ENCODE measurements at places on chromosomes 12 and 14.

- no peak for DNase-seq
These were observed 210.6 kb upstream of the NOVA1 start for GRCh38 chr14:26808407-26808806.

- DNase-seq = no peak
These were observed 25.6 kb downstream of the ZFP36L1 start for GRCh38 chr14:68767248-68767645.

GRCh38 chr12:52691076-52691840 lies 11.1 kb upstream of the KRT1 start:
- DNase-seq = no peak

GRCh38 chr14:58428118-58428683 lies 682 bp downstream of the KIAA0586 start:
- DNase-seq = no peak

- DNase-seq = no peak
These were observed 37.9 kb downstream of the PTPN21 start for GRCh38 chr14:88516861-88517357.

DNA sequence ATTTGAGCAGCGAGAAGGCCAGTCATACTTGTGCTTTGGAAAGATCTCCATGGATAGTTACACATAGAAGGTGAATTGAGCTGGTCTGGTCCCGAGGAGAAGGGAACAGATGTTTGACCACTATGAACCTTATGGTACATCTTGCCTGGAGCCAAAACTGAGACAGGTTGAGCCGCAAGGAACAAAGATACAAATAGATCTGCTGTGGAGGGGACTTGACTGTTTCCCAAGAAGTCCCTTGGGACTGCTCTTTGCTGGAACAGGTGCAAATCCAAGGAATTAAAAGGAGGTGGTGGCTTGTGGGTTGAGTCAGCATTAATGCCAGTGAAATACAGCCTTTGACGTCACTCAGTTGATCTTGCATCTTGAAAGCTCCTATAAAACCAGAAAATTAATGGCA lies 68.8 kb upstream of the PRIMA1 start:
- no peak for DNase-seq

- no peak for DNase-seq
These were observed 501 bp upstream of the HSP90B1 start for GRCh38 chr12:103929784-103930033.

DNA sequence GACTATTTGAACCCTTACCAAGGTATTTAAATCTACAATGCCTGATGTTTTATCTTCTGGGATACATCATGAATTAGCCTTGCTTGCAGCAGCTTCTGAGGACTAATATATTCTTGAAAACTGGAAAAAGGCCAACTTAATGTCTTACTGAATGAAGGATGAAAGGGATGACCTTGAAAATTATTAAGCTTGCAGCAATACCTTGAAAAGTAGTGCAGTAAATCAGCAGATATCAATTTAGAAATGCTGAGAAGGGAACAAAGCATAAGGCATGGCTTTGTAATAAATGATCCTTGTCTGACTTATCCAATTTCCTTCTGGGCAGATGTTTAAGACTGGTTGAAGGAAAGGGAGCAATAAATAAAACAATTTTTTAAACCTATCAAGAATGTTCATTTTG lies 37.3 kb upstream of the FERMT2 start:
- DNase-seq = no peak

GRCh38 chr12:41566703-41567102 lies 378.6 kb downstream of the PDZRN4 start:
- DNase-seq = no peak

- DNase-seq = no peak
These were observed 419.8 kb downstream of the RGS6 start for GRCh38 chr14:72352012-72352411.

DNA sequence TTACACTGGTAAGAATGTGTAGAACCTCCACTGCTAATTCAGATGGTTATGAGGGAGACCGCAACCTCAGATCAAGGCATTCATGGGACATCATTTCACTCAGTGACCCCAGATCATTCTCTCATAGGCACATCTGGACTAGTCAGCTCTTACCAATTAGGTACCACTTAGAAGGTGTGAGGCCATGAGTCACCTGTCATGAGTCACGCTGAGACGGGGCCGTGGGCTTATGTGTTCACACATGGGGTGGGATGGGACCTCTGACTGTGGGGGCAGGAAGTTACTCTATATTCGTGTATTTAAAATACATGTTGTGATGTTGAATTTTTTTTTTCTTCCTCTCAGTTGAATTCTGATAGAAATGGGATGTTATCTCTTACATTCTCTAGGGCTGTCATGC lies 55.9 kb downstream of the CCDC92 start:
- no peak for DNase-seq
